ENCODE measurements at places on chromosomes 13 and 19. TPM values are rescaled to one million over a fixed set of nuclear protein-coding genes. Genes with fewer than 3 reads are reported as not detected.
A peak's percentile ranks its signal among the peaks of the same experiment; 100 is the strongest.

DNA sequence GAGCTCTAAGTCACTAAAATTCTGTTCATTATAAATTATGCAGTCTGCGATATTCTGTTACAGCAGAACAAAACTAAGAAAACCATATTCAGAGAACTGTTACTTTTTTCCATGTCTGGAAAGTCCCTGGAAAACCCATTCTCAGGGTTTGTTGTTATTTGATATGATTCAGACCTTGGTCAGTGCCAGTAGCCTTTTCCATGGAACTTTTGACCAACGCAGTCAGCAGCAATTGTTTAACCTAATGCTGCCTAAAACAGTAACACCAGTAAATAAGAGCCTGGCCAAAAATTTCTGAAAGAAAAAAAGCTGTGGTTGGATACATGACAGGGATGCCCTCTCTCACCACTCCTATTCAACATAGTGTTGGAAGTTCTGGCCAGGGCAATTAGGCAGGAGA is 402.7 kb downstream of the TBC1D4 start:
- H3K4me3 ChIP-seq, result no peak overlapping the region
- no peaks in the 10 kb centered on the region for H3K36me3 ChIP-seq
- no peaks in the 10 kb centered on the region for H3K27me3 ChIP-seq
- no peaks in the 10 kb centered on the region for H3K4me1 ChIP-seq

DNA sequence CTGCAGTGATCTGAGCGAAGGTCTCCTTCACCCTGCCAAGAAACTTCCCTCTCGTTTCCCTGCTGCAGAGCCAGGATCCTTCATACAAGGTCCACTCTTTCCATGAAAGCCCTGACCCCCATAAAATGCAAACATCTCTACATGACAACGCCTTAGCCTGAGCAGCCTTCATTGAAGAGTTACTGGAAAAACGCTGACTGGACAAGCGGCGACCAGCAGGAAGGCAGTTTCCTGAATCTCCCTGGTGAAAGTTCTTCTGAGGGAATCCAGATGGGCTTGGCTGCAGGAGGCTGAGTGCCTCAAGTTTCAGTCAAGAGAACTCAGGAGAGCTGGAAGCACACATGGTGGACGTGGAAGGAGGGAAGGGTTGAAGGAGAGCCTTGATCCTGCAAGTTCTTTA is 17.7 kb downstream of the GSX1 start:
- no peak overlapping the region for H3K4me3 ChIP-seq
- H3K4me1 ChIP-seq, result no peaks in the 10 kb centered on the region
- H3K27ac ChIP-seq, result no peak overlapping the region
- no peaks in the 10 kb centered on the region for H3K36me3 ChIP-seq
- no peaks in the 10 kb centered on the region for H3K27me3 ChIP-seq
- DNase-seq, result no peak

GRCh38 chr13:108155185-108156106 is 59.9 kb downstream of the LIG4 start:
- no peaks in the 10 kb centered on the region for H3K27me3 ChIP-seq
- peak overlapping the region; percentile 76 for H3K27ac ChIP-seq
- peaks cover 17% of the 10 kb centered on the region for H3K4me1 ChIP-seq
- peak; percentile 61 for DNase-seq
- H3K4me3 ChIP-seq, result no peak overlapping the region

GRCh38 chr19:54162241-54162805 is 2.8 kb upstream of the LENG1 start:
- H3K27me3 ChIP-seq, result no peaks in the 10 kb centered on the region
- no peaks in the 10 kb centered on the region for H3K36me3 ChIP-seq
- H3K4me1 ChIP-seq, result peaks cover 48% of the 10 kb centered on the region
- peak overlapping the region; percentile 30 for H3K27ac ChIP-seq
- DNase-seq, result peak; percentile 94

GRCh38 chr19:18419699-18420460 is 682 bp downstream of the SSBP4 start:
- peaks cover 63% of the 10 kb centered on the region for H3K4me1 ChIP-seq
- no peaks in the 10 kb centered on the region for H3K36me3 ChIP-seq
- H3K27ac ChIP-seq, result peak overlapping the region; percentile 71

GRCh38 chr19:55116232-55116858 is 1.1 kb downstream of the PPP1R12C start:
- DNase-seq, result peak; percentile 67
- peak overlapping the region; percentile 59 for H3K27ac ChIP-seq

- no peaks in the 10 kb centered on the region for H3K4me1 ChIP-seq
- H3K27ac ChIP-seq, result no peak overlapping the region
- H3K36me3 ChIP-seq, result no peaks in the 10 kb centered on the region
- DNase-seq, result no peak
- H3K4me3 ChIP-seq, result no peak overlapping the region
Observed at GRCh38 chr13:73520566-73521289, 461.9 kb downstream of the KLF5 start.

GRCh38 chr13:42333613-42334328 is 61.8 kb downstream of the AKAP11 start:
- no peaks in the 10 kb centered on the region for H3K27me3 ChIP-seq
- no peaks in the 10 kb centered on the region for H3K4me1 ChIP-seq
- H3K27ac ChIP-seq, result no peak overlapping the region
- no peak overlapping the region for H3K4me3 ChIP-seq
- H3K36me3 ChIP-seq, result no peaks in the 10 kb centered on the region

GRCh38 chr13:100392709-100393630 is 195.6 kb downstream of the GGACT start:
- no peak overlapping the region for H3K4me3 ChIP-seq
- H3K4me1 ChIP-seq, result peaks cover 3% of the 10 kb centered on the region
- H3K27ac ChIP-seq, result no peak overlapping the region
- H3K36me3 ChIP-seq, result no peaks in the 10 kb centered on the region

- H3K27ac ChIP-seq, result no peak overlapping the region
- no peak overlapping the region for H3K4me3 ChIP-seq
Observed at GRCh38 chr19:46065486-46066071, 24.8 kb upstream of the IGFL4 start.

DNA sequence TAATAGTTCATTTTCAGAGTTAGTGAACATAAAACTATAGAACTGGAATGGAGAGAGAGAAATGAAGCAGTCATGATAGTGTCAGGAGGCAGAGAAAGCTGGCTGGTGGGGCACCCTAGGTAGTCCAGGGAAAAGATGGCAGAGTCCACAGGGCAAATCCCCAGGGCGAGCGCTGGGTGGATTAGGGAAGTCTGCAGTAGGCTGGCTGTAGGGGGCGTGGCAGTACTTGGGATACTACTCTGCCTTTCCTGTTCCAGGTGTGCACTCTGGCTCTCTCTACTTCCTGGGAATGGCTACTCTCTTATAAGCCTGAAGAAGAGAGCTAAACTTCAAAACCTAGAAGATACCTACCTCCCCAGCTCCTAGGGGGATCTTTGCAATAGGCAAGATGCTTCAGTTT is 232.9 kb upstream of the SLC10A2 start:
- no peaks in the 10 kb centered on the region for H3K36me3 ChIP-seq
- no peaks in the 10 kb centered on the region for H3K4me1 ChIP-seq
- H3K4me3 ChIP-seq, result no peak overlapping the region
- DNase-seq, result no peak
- H3K27me3 ChIP-seq, result no peaks in the 10 kb centered on the region

GRCh38 chr13:76414320-76414719 is 471.9 kb downstream of the KCTD12 start:
- DNase-seq, result no peak
- H3K27ac ChIP-seq, result no peak overlapping the region
- H3K27me3 ChIP-seq, result no peaks in the 10 kb centered on the region
- H3K36me3 ChIP-seq, result no peaks in the 10 kb centered on the region
- no peak overlapping the region for H3K4me3 ChIP-seq
- H3K4me1 ChIP-seq, result no peaks in the 10 kb centered on the region

Gene RDH8
- total RNA-seq, result not detected

Gene KLK10
- not detected for total RNA-seq

Gene KLK14
- not detected for total RNA-seq

Gene ALOX5AP
- 12.5 TPM for total RNA-seq

Gene IZUMO2
- total RNA-seq, result not detected

Gene ZNF525
- total RNA-seq, result 12.2 TPM

Gene TTC9B
- not detected for total RNA-seq

Gene PSG3
- not detected for total RNA-seq
